NCI-H187 treated with DMSO at 0.1 percent for 48 hours (cell line): ENCODE measurements at places on chromosomes 11 and 22.

DNA sequence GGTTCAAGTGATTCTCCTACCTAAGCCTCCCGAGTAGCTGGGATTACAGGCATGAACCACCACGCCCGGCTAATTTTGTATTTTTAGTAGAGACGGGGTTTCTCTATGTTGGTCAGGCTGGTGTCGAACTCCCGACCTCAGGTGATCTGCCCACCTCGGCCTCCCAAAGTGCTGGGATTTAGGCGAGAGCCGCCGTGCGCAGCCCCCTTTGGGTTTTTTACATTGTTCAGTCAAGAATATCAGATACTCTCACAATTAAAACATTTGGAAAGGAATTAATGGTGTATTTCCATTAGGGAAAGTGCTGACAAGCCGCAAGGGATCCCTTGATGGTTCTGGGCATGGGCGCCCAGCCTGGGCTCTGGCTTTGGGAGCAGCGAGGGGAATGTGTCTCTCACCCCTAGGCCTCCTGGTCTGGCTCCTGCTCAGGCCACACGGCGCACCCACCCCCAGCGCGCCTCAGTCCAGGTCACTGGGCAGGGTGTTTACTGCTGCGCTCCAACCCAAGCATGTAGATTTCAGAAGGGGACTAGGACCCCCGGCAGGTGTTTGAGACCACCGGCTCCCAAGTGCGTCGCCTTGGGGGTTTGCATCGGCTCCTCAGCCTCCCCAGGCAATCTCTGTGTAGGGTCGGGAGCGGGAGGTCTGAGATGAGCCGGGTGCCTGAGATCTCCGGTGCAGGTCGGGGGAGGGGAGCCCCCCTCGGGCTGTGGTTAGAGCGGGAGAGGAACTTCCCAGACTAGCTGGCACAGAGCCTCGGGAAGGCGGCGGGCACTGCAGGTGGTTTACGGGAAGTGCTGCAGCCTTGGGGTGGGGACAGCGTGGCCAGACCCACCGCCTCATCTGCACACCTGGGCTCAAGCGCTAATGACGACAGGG lies 809 bp upstream of the IRF7 start:
- DNase-seq, result no peak

DNA sequence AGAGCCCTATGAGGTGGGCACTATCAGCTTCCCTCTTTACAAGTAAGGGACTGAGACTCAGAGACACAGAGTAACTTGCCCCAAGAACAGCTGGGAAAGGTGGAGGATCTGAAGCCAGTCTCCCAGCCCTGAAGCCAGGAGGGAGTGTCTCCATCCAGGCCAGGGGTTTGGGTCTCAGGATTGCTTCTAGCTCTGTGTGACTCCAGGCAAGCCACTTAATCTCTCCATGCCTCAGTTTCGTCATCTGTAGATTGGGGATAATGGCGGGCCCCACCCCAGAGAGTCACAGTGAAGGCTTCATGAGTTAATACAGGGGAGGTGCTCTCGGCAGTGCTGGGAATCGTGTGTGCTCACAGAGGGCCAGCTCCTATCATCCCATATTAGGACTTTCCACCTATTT lies 10.5 kb downstream of the MAP4K2 start:
- DNase-seq, result no peak

GRCh38 chr11:116215471-116216113 lies 557.2 kb downstream of the BUD13 start:
- DNase-seq, result no peak

DNA sequence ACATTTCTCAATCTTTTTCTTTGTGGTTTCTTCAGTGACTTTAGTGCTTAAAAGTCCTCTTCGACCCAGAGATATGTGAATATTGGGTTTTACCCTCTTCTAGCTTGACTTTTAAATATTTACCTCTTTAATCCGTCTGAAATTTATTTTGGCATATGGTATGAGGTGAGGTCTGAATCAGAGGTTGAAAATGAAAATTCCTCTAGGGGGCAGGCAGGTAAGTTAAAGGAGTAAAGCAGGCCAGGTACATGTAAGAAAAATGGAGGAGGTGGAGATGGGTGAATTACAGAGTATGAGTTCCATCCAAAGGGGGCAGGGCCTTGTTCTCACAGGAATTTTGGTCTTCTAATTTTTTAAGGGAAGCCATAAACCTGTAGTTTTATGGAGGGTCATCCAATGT lies 263.8 kb upstream of the NARS2 start:
- DNase-seq, result no peak

- DNase-seq, result peak; percentile 22
Measured at GRCh38 chr11:78420255-78420764, 2.7 kb upstream of the GAB2 start.

- DNase-seq, result no peak
Measured at GRCh38 chr11:118012083-118012669, 26.0 kb downstream of the IL10RA start.

DNA sequence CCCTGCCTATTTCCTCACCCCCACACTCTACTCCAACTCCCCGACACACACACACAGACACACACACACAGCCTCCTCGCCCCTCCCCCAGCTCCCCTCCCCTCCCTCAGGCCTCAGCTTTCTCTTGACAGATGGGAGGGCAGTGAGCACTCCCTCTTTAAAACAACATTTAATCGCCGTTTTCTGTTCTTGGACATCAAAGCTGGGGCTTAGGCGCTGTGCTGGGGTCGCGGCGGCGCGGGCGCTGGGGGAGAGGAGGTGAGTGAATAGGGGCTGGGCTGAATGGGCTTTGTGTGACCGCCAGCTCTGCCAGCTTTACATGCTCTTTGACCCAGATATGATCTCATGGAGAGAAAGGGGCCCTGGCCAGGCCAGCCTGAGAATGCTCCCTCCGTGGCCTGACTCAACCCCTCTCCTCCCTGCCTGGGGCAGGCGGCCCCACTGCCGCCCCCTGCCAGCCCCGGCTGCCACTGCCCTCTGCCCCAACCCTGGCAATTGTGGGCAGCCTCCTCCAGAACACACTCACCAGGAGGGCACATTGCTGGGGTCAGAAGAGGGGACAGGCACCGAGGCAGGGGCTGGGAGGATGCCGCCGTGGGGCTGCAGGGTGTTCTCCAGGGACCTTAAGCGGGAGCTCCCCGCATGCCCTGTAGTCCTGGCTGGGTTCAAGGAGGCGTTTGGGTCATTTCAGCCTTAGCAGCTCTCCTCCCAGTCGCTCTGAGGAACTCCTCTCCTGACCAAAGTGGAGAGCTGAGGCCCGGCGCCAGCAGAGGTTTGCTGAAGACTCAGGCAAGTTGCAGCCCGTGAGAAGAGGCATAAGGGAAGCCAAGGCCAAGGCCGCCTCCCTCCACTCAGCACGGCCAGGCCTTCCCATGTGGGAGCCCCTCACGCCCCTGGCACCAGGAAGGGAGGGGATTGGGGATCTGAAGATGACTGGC lies 38.3 kb upstream of the NNMT start:
- no peak for DNase-seq

- no peak for DNase-seq
Measured at GRCh38 chr11:57071829-57072228, 83.1 kb downstream of the OR5AK2 start.

DNA sequence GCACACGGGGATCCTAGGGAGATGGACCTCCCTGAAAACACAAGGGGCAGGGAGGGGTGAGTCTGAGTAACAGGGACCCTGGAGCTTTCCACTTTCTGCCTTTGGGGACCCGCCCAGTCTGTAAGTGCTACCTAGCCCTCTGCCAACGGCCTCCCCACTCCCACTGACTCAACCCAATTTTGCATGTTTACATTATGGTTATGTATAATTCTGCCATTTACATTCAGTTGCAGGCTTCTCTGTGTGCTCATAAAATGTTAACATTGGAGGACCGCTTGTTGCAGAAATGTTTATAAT lies 105.8 kb downstream of the DSCAML1 start:
- no peak for DNase-seq

DNA sequence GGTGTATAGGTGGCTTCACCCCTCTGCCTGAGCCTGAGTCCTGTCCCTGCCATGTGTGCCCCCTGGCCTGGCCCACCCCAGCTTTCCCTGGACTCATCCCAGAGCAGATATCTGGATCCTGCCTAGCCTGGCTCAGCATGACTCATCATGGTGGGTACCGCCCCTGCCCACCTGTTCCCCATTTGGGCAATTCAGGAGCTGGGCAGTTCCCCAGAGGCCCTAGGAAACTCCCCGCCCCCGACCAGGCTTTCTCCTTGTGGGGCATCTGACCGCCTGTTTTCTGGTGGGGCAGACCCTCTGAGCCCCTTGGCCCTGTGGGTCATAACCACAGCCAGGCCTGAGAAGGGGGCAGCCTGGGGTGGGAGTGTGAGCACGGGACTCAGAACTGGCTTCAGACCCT lies 4.4 kb downstream of the TSPO start:
- no peak for DNase-seq

- DNase-seq, result no peak
Measured at GRCh38 chr11:112771851-112772250, 189.4 kb upstream of the NCAM1 start.

DNA sequence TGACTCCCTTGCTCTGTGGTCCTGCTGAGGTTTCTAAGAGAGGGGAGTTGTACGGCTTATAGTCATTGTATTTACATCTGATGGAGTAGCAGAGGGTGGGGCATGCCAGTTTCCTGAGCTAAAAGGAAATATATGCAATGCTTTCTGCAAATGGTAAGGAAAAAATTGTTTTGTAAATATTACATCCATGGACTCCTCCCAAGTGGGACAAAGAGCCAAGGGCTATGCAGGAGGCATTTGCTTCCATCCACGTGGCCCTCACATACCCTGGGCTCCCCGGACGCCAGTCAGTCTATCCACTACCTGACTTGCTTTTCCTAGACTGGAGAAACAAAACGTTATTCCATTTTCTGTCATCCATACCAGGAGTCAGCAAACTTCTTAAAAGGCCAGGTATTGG lies 59.7 kb upstream of the PITPNB start:
- no peak for DNase-seq

DNA sequence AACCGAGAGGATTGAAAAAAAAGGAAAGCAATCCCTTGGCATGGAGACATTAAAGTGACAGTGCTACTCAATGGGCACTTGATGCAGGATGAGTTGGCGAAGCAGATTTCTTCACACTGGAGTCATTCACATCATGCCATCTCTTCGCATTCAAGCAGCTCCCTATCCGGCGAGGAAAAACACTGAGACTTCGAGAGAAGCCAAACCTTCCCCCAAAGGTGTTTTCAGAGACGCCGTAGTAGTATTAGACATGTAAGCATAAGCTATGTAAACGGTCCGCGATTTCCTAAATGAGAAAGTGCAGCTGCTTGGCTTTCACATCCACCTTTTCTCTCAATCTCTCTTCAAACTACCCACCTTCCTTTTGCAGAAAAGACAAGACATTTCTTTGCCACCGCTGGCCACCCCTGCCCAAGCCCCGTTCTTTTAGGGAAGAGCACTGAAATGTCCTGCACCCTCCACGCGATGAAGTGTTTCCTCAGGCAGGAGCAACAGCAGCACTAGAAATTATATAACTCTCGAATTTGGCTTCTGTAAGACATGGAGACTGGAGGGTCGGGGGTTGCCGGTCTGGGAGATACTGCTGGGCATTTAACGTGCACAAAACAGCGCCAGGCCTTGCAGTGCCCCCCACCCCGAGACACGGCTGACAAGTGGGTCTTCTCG lies at the start of gene DLG2:
Gene DLG2, minus strand, starts transcription at position 13 of the 666 bp plus-strand sequence.
- no peak for DNase-seq

DNA sequence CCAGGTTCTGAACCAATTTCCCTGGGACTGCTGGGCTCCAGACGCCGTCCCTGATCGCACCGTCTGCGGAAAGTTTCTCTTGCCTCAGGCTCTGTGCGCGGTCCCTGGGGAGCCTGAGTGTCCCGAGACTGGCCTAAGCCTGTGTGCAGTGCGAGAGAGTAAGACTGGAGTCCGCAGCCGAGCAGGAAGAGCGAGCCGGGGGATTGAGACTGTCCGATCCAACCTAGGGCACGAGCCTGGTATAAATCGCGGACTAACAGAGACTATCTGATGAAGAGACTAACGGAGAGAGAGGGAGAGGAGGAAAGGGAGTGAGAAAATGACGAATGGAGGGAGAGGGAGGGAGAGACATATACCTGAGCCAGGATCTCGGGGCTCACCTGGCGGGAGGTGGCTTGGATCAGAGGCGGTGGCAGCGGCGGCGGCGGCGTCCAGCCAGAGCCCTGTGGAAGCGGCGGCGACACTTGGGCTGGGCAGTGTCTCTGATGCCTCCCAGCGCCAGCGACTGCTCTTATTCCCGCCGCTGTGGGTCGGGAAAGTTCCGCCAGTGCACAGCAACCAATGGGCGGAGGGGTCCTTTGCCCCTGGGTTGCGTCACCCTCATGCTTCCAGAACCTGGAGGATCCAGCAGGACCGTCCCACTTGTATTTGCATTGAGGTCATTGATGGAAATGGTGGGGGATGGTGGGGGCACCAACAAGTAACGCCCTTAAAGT lies at the start of gene CALCA:
Gene CALCA, minus strand, starts transcription at position 487 of the 716 bp plus-strand sequence. CDS start 1,159 bp downstream, outside the sequence.
- DNase-seq, result no peak

GRCh38 chr22:32971276-32971675 lies 86.9 kb downstream of the SYN3 start:
- no peak for DNase-seq

DNA sequence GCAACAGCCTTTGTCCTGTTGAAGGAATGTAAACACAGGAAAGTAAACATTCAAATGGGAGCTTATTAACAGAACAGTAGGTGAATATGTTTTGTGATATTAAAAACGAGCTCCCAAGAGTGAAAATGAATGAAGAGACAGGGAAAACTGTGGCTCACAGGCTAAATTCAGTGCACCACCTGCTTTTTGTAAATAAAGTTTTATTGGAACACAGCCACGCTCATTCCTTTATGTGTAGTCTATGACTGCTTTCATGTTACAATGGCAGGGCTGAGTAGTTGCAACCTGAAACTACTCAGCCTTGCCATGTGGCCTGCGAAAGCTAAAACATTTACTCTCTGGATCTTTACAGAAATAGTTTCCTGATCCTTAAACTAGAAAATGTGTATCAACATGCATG lies 136.9 kb downstream of the MYO18B start:
- DNase-seq, result no peak

- DNase-seq, result no peak
Measured at GRCh38 chr22:36355362-36355761, 32.4 kb downstream of the MYH9 start.

GRCh38 chr11:16797776-16798175 lies 59.3 kb downstream of the C11orf58 start:
- DNase-seq, result no peak

DNA sequence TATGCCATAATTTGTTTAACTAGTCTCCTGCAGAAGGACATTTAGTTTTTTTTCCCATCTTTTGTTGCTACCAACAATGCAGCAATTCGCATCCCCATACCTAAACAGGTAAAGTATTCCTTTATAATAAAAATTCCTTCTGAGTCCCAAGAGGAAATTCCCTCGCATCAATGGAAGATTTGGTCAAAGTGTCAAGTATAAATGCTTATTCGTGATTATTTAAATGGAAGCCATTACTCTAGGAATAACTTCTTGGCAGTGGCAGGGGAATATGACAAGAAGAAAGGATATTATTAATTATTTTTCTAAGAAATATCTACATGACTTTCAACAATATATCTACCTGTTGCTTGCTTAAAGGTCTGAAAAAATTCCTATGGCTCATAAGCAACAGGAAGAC lies 25.6 kb downstream of the RNF141 start:
- DNase-seq, result no peak

- DNase-seq, result no peak
Measured at GRCh38 chr11:121104312-121104762, 3.3 kb downstream of the TECTA start.

GRCh38 chr22:48880749-48881148 lies 946.9 kb downstream of the BRD1 start:
- DNase-seq, result no peak

GRCh38 chr22:32781695-32782094 lies 19.8 kb upstream of the TIMP3 start:
- DNase-seq, result no peak

- DNase-seq, result no peak
Measured at GRCh38 chr22:19063581-19064353, 58.4 kb downstream of the DGCR2 start.

- DNase-seq, result no peak
Measured at GRCh38 chr11:119854521-119854920, 125.5 kb upstream of the NECTIN1 start.

GRCh38 chr11:44912270-44912987 lies 38.3 kb downstream of the TP53I11 start:
- DNase-seq, result no peak
